ENCODE measurements at places on chromosomes 12 and 14.

DNA sequence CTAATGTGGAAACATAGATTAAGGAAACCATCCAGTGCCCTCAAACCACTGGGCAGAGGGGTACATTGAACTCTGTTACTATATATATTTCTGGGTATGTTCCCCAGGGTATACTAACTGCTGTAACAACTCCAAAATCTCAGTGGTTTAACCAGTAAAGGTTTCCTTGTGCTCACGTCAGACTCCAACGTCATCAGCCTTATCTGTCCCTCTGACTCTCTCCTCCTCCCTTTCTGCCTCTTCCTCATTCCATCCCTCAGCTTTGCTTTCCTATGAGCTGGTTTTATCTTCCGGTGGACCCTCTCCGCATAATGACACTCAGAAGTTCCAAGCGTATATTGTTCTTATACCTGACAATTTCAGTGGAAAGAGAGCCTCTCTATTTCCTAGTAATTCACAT, 21.2 kb upstream of the SMCO2 start:
- no peak for DNase-seq

DNA sequence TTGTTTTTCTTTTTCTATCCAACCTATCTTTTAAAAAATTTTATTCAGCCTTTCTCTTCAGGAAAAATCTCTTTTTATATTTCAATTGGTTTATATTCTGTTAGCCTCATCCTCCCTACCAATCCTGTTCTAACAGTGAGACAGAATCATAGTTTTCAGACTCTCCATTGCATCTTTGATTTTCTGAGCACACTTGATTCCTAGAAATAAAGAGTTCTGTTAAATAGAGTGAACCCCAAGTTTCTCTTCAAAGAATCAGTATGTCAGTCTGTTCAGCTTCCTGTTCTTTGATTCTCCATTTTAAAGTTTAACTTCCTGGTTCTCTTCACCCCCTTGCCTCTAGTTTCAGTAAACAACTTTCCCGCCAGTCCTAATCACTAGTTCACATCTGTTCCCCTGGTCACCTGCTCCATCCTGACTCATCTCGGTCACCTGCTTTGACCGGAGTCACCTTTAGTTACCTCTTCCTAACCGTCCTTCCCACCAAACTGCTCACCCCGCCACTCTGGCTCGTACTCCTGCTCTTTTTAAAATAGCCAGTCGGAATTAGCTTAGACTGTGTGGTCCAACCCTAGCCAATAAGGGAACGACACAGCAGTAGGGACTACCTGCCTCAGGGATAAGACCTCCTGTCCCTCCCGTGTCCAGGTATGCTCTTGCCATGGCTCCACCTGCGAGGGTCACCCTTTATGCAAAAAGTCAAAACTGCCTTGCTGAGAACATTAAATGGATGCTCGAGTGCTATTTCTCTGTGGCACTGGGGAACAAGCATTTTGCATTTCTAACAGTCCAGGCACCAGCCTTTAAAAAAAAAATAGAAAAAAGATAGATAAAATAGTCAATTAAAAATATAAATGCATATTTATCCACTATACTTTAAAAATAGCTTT, 48.4 kb downstream of the DDX51 start:
- no peak for DNase-seq

GRCh38 chr12:47828976-47829482, 9.3 kb upstream of the HDAC7 start:
- no peak for DNase-seq

GRCh38 chr14:75715926-75716780, 55.1 kb downstream of the TTLL5 start:
- DNase-seq = no peak

DNA sequence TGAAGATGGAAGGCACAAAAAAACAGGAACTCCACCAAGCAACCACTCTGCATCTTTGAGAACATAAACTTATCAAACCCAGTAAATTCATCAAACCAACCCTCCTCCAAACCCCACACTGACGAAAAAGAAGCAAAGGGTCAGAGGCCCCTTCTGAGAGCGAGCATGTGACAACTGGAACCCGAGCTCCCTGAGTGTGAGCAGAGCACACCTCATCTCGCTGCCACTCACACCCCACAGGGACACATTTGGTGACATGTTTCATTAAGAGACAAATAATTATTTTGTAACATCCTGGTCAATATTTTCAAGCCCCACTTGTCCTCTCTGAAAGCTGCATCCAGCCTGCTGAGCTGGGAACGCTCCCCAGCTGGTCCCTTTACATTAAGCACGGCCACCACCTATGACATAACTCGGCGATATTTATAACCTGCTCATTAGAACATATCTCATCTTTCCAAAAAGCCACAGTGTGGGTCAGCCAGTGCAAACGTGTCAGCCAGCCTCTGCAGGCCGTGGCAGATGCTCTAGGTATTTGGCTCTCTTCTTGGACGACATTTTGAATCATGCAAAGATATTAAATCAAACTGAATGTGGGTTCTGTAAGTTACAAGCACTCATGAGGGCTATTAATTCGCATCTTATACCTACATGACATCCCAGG, 120.1 kb downstream of the TTC7B start:
- DNase-seq = no peak

- no peak for DNase-seq
These were observed 143.0 kb upstream of the CPNE8 start for GRCh38 chr12:39048395-39048794.

DNA sequence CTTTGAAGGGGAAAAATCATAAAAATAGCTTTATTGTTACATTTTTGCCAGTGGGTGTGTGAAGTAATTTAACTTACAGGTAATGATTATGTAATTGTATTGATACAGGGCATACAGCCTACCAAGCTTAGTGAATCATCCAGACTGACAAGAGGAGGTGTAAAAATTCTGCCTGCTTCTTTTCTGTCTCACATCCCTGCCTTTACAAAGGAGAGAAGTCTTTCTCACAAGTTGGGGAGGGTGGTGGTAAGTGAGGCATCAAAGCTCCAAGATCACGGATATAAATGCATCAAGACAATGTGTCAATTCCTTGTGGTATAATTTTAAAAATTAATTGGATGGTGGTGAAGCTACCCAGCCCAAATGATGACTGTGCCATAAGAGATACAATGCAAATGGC, 39.0 kb upstream of the G2E3 start:
- DNase-seq = no peak

DNA sequence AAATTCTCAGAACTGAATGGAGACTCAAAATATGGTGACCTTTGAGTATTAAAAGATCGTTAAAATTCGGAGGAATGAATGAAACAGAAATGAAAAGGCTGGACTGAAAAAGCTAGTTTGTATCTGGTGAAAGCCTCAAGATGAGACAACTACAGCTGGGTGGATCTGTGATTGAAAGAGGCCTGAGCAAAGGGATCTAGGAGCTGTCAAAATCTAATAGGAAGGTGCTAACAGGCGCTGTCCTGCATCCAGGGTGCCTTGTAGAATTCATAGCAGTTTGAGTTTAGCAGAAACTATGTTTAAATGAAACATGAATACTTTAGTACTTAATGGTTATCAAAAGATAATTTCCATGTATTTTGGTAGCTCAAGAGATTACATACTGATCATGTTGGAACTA, 2.3 kb downstream of the YY1 start:
- no peak for DNase-seq

DNA sequence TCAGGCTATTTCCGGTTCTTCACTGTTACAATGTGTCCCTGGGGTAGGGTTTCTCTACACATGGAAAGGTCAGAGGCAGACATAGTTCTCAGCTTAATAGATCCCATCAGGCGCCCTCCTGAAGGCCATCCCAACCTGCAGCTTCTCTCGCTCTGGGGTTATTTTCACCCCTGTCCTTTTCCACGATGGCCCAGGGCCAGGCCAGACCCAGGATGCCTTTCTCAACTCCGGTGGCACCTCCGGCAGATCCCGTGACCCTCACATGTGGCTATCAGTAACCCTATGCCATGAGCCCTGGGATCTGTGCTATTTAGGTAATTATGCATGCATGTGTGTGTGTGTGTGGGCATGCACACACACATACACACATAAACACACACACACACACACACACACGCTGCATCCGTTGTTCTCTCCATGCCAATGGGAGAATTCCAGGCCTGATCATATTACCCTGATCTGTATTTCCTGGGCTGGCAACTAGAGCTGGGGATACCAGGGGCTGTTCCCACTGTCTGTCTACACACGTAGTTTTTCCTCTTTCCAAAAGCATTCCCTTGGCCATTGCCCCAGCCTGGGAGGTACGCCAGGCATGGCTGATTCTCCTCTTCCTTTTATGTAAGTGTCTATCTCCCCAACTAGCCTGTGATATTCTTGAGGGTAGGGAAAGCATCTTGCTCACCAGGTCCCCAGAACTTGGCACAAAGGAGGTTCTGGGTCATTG, 51.2 kb upstream of the NOS1 start:
- no peak for DNase-seq

GRCh38 chr12:90100579-90100978, 391.9 kb upstream of the ATP2B1 start:
- no peak for DNase-seq

DNA sequence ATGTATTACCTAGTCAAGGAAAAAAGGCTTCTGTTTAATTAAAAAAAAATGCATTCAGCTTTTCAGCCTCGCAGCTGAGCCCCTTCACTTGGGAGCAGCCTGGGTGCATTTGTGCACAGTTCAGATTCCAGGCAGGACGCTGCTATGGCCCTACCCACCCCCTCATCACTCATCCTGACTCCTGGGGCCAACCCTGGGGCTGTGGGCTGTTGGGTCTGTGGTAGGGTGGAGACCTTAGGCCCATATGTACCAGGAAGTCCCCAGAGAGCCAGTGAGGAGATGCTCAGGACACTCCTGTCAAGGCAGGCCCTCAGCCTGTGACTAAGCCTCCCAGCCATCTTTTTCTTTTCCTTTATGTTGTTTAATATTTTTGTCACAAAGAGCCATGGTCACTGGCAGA, 9.3 kb upstream of the CDCA4 start:
- no peak for DNase-seq

Measured in dermis microvascular lymphatic vessel endothelial cell (primary cell).